ENCODE measurements at places on chromosomes 7 and 10.

DNA sequence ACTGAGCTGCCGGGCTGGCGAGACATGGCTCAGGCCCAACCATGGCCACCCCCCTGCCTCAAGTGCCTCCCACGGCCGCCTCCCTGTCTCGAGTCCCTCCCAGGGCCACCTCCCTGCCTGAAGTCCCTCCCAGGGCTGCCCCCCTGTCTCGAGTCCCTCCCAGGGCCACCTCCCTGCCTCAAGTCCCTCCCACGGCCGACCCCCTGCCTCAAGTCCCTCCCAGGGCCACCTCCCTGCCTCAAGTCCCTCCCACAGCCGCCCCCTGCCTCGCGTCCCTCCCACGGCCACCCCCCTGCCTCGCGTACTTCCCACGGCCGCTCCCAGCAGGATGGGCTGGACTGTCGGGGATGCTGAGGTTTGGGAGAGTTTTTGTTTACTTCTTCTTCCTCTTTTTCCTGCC, 462.5 kb downstream of the PTPRN2 start:
- DNase-seq = no peak

DNA sequence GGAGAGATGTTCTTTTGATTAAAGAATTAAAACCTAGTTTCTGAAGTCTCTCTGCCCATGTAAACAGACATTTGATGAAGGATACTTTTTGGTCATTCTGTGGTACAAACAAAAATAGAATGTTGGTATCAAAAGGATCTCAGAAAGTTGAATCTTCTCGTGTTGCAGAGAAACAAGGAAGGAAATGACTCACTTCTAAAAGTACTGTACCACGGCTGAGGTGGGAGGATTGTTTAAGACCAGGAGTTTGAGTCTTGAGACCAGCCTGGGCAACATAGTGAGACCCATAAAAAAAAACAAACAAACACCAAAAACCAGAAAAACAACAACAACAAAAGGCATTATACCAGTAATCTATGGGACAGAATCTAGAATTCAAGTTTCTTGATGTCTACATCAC, 69.7 kb downstream of the PRSS58 start:
- no peak for DNase-seq

DNA sequence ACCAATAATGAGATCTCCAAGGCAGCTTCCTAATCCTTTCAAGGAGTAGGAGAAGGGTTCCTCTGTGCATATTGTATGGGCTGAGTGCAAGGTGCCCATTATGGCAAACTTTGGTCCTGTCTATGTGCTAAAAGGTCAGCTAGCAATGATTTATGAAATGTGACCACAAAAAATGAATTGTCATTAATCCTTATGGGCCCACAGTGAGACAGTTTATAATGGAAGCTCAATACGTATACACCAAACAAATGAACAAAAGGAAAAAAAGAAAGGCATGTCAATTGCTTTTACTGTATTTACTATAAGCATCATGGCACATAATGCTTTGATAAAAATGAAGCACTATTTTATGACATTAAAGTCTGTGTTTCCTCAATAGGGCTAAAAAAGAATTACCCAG, 54.5 kb downstream of the ELAPOR2 start:
- DNase-seq = no peak

DNA sequence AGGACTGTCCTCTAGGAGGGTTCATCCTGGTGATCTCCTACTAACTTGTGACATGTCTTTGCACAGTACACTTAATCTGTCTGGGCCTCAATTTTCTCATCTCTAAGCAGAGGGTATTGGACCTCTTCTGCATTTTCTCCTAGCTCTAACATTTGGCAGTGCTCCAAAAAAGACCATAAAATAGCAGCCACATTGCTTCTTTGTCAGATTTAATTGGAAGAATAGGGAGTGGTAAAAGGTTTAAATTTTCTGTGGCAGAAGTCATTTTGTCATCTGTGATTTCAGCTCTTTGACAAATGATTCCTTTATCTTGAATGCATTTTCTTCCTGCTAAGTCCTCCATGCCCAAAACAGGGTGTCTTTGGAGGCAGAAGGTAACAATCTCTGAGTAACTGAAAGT, 289.9 kb upstream of the LRGUK start:
- DNase-seq = no peak

- no peak for DNase-seq
These were observed 51.0 kb upstream of the PPP2R2D start for GRCh38 chr10:131849591-131850382.

DNA sequence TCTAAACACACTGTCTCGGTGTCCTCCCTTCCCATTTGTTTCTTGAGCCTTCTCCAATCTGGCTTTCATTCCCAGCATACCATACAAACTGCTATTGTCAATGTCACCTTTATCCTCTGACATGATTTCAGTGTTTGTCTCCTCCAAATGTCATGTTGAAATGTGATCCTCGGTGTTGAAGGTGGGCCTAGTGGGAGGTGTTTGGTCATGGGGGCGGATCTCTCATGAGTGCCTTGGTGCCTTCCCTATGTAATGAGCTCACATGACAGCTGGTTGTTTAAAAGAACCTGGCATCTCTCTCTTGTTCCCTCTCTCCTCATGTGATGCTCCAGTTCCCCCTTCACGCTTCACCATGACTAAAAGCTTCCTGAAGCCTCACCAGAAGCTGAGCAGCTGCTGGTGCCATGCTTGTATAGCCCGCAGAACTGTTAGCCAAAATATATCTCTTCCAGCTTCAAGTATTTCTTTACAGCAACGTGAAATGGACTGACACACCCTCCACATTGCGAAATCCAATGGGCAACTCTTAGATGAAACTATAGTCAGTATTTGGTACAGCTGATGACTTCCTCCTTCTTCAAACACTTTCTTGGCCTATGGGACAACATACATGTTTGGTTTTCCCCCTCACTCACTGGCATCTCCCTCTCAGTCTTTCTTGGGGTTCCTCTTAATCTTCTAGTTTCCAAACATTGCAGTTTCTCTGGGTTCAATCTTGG, 27.8 kb downstream of the RNLS start:
- no peak for DNase-seq

GRCh38 chr7:74542558-74543117, 88.9 kb downstream of the GTF2IRD1 start:
- no peak for DNase-seq

GRCh38 chr10:28594406-28594805, 61.5 kb downstream of the WAC start:
- DNase-seq = no peak

- DNase-seq = no peak
These were observed 18.1 kb upstream of the FAM53B start for GRCh38 chr10:124762281-124762680.

DNA sequence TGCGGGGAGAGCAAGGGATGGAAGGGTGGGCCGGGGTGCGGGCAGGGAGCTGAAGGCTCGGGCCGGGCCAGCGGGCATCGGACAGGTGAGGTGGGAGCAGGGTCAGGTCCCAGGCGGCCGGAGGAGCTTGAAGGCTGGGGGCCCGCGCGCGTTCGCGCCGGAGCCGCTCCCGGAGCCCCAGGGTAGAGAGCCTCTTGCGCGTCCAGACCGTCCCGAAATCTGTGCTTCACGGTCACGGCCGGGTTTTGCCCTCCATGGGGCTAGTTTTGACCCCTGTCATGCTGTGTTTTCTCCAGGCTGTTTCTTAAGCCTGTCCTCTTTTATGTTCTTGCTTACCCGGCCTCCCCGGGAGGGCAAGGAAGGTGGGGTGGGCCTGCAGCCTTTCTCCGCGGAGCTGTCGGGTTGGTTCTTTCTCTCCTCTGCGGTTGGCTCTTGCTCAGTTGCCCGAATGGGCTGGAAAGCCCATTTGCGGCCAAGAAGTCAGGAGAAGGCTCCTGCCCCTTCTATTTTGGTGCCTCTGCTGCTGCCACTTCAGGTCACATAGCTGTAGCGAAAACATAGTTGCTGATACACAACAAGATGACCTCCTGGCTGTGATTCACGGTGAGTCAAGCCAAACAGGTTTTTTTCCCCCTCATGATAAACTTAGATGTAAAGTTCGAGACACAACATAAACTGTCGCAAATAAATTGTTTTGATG, 650 bp downstream of the UBE2D1 start:
- DNase-seq = peak; percentile 31

DNA sequence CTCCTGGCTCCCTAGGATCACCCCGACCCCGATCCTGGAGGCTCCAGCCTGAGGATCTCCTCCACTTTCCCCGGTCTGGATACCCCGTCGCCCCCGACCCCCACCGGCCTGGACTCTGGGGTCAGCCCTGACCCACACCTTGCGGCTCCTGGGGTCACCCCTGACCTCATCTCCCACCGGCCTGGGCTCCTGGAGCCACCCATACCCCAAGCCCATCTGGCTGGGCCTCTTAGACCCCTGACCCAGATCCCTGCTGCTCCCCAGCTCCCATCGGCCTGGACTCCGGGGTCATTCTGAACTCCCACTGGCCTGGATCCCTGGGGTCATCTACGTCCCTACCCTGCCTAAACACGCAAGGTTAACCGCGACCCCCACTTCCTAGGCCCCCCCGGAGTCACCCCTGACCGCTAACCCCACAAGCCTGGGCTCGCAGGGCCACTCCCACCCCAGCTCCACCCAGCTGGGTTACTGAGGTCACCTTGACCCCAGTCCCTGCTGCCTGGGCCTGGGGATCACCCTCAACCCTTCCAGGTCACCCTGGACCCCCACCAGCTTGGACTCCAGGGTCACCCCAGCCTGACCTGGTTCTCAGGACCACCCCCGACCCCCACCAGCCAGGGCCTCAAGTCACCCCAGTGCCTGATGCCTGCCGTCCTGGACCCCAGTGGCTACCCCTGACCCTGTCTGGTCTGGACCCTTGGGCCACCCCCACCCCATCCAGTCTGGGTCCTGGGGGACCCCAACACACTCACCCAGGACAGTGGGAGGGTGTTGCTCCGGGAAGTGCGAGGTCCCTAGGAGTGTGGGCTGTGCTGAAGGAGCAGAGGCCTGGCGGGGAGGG, 1.2 kb downstream of the FOXK1 start:
- DNase-seq = no peak

- DNase-seq = no peak
These were observed 122.3 kb downstream of the PPP1R3A start for GRCh38 chr7:113796557-113796956.

GRCh38 chr7:100888988-100889750, at the start of gene UFSP1:
UFSP1 (minus strand) TSS chr7:100889715; CDS start chr7:100889271, 444 bp downstream.
- peak; percentile 53 for DNase-seq

DNA sequence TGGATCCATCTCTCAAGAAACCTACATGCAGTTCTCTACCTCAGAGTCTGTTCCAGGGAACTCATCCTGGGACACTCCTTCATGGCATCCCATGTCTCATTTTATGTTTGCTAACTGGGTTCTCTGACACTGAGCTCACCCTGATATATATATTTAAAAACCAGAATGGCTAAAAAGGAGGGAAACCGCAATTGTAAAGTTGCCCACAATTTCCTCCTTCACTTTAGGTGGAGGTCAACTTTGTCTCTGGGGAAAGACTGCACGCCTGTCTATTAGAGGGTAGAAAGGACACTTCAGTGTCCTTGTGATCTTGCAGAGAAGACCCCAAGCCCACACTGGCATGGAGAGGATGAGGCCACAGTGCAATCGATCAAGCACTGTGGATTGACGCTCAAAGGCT, 131.7 kb downstream of the TEX36 start:
- DNase-seq = no peak

DNA sequence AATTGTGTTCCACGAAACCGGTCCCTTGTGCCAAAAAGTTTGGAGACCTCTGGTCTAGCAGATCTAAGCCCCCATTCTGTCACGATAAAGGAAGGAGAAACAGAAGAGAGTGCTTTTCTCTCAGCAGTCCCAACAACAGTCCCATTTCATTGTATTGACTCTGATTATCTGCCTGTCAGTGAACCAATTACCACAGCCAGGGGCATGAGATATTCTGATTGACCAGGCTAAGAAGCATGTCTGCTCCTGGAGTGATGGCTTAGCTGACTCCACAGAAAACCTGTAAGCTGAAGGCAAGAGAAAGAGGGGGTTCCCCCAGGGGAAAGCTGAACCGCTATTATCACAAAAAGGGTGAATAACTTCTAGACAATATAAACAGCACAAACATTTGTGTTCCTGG, 765.4 kb downstream of the SORCS1 start:
- DNase-seq = no peak

GRCh38 chr10:93180482-93180931, 106.8 kb downstream of the CYP26A1 start:
- DNase-seq = no peak

DNA sequence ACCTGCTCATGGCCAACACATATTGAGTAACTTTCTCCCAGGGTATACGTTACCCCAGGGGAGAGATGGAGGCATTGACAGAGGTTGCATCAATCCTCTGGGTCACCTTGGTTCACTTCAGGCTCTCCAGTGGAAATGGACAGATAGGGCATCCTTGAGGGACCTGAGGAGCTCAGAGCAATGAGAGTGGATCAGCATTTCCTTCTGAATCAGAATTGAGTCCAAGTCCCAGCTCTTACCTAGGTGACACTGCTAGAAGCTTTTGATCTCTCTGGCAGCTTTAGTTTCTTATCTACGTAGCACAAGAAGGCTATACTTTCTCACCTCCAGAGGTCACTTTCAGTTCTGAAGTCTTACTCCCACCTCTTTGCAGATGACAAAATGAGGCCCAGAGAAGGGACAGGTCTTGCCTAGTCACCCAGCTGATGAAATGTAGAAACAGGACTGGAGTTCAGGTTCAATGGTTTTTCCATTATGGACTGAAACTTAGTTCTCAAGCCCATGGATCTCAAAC, 35.2 kb downstream of the PANK1 start:
- no peak for DNase-seq

DNA sequence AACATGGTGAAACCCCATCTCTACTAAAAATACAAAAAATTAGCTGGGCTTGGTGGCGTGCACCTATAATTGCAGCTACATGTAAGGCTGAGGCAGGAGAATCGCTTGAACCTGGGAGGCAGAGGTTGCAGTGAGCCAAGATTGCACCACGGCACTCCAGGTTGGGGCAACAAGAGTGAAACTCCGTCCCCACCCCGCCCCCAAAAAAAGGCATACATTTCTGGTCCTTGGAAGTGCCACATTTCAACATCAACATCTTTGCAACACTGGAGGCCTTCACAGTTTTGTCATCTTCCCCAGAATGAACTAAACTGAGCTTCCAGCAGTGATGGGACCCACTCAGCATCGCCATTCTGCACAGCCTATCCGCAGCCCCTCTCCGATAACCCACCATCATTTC, 36.6 kb downstream of the FAM53B start:
- no peak for DNase-seq

DNA sequence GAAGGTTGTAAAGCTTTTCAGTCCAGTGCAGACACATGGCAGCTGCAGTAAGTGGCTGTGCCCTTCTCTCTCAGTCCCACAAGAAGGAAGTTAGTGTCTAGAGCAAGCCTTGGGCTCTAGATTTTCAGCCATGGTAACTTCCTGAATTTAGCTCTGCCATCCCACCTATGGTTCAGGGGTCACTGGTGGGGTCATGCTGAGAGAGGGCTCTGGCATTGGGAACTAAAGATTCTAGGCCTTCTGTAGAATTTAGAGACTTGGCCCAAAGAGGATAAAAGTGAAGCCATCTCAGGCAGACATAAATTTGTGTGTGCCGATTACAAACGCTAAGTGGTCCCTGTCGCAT, 113.5 kb downstream of the COL13A1 start:
- DNase-seq = no peak

- no peak for DNase-seq
These were observed 59.4 kb downstream of the POM121L12 start for GRCh38 chr7:53094827-53095226.

GRCh38 chr10:19077276-19077675, 28.7 kb downstream of the MALRD1 start:
- DNase-seq = no peak

All from HEK293T (cell line).